Activated CD4-positive, alpha-beta T cell treated with anti-CD3 and anti-CD28 coated beads for 24 hours (primary cell): ENCODE measurements at places on chromosomes 3 and 15.

- no peak for DNase-seq
These were observed 169.1 kb upstream of the CCDC54 start for GRCh38 chr3:107208100-107208499.

DNA sequence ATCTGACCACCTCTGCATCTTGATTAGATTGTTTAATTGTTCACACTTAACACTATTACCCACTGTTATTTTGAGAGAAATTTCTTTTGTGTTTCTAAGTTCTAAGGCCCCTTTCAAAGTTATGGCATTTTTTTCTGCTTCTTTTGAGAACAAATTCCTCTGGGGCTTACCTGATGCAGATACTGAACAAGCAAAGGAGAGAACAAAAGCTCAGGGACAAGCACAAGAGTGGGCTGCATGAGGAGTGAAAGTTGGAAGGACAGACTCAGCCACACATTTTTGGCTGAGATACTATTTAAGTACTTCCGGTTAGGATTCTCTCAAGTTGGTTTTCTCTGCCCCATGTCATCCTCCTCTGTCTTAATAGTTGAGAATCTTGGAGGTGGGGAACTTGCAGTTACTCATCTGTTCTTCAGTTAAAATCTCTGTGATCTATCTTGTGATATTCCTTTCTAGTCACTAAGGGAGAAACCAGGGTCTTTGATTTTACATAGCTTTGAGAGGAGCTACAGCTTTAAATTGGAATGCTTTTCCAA is 54.7 kb downstream of the CMTM6 start:
- no peak for DNase-seq

- DNase-seq: no peak
These were observed 107.7 kb downstream of the ETFA start for GRCh38 chr15:76203346-76204108.

DNA sequence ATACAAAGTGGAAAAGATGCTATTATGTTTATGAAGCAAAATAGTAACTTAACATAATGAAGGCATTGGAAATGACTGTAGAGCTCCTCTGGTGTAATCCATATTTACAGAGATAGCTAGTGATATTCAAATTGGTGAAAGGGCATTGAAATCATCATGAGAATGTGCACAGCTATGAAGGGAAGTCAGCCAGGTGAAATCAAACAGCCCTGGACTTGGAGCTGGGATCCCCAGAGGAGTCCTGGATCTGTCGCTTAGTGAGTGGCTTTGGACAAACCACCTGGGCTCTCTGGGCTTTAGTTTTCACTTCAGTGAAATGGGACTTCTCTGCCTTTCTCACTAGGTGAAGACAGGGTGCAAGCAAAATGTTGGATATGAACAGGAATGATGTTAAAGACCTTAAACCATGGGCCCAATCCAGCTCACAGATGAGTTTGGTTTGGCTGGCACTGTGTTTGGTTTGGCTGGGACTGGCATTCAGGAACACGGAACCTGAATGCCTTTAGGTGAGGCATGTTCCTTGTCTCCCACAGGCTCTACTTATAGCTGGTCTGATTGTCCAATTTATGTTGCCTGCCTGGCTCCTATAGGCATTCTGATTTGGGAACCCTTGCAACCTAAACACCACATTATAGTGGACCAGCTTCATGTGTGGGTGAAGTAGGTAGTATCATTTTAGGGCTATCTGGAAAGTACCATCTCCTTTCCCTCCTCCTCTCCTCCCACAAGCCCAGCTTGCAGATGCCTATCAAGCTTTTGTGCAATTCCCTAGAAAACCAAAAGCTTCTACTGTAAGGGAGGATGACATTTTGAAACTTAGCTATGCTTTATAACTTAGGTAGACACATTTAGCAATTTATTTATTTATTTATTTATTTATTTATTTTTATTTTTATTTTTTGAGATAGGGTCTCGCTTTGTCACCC is 110.6 kb upstream of the TNFAIP8L3 start:
- no peak for DNase-seq

DNA sequence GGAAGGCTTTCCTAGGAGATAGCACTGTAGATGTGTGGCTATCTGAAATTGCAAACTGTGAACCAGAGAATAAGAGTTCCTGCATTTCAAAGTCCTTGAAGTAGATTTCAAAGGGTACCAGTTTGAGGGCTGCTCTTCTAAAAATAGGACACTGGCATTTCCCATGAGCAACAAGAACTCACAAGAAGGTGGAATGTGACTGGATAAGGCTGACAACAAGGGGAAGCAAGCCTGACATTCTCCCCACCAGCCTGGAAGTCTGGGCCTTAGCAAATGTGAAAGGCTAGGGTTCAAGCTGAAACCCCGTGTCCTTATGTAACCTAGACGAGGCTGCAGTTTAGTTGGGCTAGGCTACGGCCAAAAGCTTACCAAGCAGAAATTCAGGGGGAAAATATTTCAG is 18.7 kb upstream of the TJP1 start:
- no peak for DNase-seq

DNA sequence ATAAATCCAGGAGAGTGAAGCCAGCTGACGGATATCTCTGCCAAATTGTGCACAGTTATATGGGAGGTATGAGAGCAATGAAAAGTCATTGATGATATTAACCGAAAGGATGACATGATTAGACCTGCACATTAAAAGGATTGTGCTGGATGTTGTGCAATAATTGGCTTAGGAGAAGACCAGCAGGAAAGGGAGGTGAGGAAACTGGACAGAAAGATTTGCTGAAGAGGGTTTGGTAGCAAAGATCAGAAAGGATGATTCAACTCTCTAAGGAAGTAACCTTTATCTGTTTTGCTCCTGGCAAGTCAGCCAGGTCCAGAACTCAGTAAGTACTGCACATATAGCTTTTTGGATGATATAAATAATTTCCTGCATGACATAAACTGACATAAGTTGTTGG is 704.7 kb downstream of the GRM7 start:
- no peak for DNase-seq

GRCh38 chr3:187211532-187212195 is 14.4 kb downstream of the RTP1 start:
- DNase-seq: no peak

GRCh38 chr3:142279965-142280590 is 54.7 kb upstream of the GK5 start:
- DNase-seq: peak; percentile 17

GRCh38 chr3:11570789-11571495 is 72.8 kb downstream of the VGLL4 start:
- no peak for DNase-seq

- no peak for DNase-seq
These were observed 32.6 kb upstream of the SPTBN5 start for GRCh38 chr15:41926185-41927056.

DNA sequence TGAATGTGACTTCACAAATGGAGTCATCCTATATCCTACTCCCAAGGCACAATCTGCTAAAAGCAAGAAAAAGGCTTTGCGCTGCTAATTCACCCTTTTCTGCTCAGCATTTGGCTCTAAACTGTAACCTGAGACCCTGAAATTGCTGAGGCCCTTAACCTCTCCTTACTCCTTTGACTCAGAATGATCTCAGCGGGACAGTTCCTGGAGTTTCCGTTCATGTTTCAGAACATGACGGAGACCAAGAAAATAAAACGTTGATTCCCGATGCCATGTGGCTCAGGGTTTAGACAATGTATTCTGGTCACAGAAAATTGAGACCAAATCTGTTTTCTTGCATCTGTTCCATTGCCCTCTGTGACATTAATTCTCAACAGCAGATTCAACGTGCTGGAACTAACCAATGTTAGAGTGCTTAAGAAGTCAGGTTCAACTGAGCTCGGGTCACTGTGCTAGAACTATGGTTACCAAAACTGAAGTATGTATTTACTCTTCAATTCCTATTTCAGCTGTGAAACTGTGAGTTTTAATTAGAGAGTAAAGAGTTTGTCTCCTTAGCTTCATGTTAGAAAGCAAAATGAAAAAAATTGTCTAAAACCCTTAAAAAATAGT is 45.4 kb upstream of the TMC3 start:
- no peak for DNase-seq

DNA sequence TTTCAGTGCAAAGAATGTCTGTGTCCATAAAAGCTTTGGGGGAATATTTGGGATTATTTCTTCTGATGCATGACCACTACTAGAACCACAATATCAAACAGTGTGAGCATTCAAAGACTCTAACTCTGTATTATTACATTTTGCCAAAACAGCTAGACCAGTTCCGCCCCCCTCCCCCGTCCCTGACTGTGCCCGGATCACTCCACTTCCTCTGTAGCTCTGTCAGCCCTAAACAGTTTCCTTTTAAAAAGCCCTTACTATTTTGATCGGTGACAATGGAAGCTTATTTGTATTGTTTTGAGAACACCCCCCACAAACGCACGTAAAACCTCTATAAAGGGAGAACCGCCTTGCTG is 36.6 kb upstream of the EPHB3 start:
- DNase-seq: no peak

- DNase-seq: no peak
These were observed 375.0 kb downstream of the MECOM start for GRCh38 chr3:169288553-169288952.

GRCh38 chr15:39079296-39079847 is 501.5 kb upstream of the THBS1 start:
- DNase-seq: no peak

DNA sequence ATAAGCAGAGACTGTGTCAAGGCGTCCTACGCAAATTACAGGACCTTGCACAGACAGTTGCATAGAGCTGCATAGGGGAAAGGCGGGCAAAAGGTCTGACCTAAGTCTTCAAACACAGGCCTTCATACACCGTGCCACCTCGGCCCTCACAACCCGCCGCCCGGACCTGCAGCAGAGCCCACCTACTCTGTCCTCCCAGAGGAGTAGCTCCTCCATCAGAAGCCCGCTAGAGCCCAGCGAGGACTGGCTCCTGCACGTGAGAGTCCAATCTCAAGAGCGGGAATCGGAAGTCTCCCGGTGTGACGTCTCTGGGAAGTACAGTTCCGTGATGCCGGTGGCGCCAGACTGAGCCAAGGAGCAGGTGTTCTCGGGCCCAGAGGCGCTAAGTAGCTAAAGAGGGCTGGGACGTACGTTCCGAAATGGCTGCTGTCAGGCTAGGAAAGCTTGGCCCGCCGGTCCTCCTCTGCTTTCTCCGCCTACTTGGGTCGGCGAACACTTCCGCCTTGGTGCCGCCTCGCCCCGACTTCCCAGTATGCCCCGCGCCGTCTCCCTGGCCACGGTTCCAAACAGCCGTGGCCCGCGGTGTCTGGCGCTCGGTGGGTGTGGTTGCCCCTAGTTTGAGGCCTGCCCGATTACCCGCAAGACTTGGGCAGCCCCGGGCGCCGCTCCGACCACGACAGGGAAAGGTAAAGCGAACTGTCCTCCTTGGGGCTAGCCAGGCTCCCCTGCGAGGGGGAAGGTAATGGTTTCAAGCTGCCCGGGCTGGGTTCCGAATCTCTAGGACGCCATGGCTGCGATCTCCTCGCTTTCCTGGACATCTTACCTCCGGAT is at the start of the genes ASTE1 and NEK11:
Gene ASTE1, minus strand, starts transcription at position 505 of the 831 bp plus-strand sequence. CDS start 1,519 bp downstream, outside the sequence.
Gene NEK11, plus strand, starts transcription at position 557 of the 831 bp plus-strand sequence. CDS start 2,832 bp downstream, outside the sequence.
- peak; percentile 80 for DNase-seq

- no peak for DNase-seq
These were observed 1005.2 kb upstream of the CADM2 start for GRCh38 chr3:83953417-83954089.

DNA sequence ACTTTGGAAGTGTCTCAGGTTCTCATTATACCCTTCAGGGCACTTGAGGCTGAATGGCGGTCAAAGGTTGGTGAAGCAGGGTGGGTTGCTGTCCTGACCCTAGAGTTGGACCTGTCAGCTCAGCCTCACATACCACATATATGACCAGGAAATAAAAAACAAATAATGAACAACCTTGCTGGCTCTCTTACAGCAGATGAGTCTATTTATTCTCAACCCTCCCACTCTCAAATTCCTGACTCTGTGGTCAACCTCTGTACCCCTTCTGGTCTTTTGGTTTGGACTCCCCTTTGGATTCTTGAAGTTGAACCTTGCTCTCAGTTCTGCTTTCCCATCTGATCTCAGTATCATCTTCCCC is 16.9 kb downstream of the PPP2R3A start:
- DNase-seq: no peak

DNA sequence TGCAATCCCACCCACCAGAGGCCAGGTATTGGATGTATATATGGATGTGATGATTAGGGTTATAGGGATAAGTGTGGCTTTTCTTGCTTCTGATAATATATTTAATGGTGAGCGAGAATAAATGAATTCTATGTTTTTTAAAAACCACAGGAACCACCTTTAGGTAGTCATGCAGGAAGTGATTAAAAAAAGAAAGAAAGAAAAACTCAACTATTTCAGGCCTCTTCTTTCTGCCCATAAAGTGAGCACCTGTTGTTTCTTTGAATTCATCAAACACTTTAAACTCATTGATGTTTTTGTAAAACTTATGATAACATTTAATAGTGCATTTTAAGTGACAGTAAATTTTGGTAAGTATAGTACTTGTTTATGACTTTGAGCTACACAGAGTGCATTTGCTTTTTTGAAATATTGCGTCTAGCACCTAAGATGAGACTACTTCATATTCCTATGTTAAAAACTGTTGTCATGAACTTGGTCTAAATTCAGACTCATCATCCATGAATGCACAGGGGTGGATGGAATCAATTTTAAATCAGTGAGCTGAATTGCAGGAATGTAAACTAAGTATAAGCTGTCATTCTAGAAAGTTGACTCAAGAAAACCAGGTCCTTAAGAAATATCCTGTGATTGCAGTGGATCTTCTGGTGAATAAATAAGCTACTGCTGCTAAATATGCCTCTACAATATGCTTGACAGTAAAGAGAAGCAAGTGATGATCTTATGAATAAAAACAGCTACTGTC is 764.4 kb upstream of the NECTIN3 start:
- DNase-seq: no peak

DNA sequence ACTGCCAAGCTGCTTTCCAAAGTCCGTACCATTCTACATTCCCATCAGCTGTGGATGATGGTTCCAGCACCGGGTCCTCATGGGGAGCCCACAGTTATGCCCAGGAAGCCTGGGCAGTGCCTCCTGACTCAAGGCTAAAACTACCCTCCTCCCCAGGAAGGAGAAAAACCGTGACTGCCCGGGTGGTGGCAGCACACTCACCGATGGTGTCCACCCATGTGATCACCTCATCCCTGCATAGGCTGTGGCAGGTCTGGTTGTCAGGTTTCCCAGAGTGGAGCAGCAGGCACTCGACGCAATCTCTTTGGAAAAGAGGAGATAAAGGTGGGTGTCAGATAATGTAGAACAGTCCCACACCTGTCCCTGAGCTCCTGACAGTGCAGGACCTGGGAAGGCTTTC is 38.6 kb downstream of the UMPS start:
- peak; percentile 12 for DNase-seq

DNA sequence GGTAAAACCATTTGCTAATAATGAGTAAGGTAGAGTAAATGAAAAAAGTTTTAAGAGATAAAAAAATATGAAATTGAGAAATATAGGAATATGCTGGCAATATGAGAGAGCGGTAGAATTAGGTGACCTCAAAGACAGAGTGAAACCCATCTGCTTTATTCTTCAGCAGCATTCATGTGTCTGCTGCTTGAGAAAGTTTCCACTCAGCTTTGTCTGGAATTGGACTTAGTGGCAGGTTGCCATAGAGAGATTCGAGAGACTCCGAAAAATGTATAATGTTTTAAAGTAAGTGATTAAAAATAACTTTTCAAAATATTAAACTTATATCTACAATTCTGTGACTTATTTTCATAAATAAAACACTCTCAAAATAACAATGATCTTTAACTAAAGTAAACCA is 5.0 kb downstream of the SUCNR1 start:
- DNase-seq: no peak
